HepG2 (cell line): ENCODE measurements at places on chromosomes 5 and 9. TPM values are rescaled to one million over a fixed set of nuclear protein-coding genes. Genes with fewer than 3 reads are reported as not detected.

DNA sequence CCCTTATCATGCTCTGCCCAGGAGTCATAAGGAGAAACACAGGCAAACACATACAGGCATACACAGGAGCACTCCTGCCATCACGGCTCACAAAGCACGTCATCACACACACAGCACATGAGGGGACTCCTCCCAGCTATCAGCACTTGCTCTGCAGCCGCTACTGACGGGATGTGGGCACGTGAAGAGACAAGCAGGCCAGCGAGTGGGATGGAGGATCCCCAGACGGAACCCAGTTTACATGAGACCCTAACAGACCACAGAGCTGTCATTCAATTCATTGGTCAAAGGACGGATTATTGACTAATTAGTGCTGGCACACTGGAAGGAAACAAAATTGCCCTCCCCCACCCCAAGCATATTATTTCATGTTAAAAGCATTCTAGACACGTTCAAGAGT lies 53.6 kb downstream of the SEMA4D start:
- DNase-seq = no peak

GRCh38 chr5:149849966-149850910 lies 94.4 kb downstream of the PDE6A start:
- DNase-seq = no peak

- DNase-seq = no peak
These were observed 574.7 kb upstream of the MEF2C start for GRCh38 chr5:89457411-89458331.

DNA sequence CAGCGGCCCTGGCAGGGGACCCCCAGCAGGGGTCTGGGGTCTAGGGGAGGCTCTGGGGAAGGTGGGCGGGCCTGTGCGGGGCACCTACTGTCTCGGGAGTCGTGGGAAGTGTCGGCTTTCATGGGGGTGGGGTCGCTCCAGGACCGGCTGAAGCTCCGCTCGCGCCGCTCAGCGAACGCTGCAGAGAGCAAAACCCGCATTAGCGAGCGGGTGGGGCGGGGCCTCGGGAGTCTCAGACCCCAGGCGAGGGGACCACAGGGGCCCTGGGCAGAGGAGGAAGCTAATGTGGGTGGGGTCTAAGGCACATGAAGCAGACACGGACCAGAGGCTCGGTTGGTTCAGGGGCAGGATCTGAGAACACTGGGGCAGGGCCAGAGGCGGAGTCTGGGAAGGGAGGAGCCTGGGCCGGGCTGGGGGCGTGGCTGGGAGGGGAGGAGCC lies 5.5 kb downstream of the NSMF start:
- DNase-seq = peak; percentile 41

- DNase-seq = no peak
These were observed 52.7 kb upstream of the LARP1 start for GRCh38 chr5:154702477-154702876.

- peak; percentile 14 for DNase-seq
These were observed 99.9 kb downstream of the GTF3C4 start for GRCh38 chr9:132769906-132770769.

DNA sequence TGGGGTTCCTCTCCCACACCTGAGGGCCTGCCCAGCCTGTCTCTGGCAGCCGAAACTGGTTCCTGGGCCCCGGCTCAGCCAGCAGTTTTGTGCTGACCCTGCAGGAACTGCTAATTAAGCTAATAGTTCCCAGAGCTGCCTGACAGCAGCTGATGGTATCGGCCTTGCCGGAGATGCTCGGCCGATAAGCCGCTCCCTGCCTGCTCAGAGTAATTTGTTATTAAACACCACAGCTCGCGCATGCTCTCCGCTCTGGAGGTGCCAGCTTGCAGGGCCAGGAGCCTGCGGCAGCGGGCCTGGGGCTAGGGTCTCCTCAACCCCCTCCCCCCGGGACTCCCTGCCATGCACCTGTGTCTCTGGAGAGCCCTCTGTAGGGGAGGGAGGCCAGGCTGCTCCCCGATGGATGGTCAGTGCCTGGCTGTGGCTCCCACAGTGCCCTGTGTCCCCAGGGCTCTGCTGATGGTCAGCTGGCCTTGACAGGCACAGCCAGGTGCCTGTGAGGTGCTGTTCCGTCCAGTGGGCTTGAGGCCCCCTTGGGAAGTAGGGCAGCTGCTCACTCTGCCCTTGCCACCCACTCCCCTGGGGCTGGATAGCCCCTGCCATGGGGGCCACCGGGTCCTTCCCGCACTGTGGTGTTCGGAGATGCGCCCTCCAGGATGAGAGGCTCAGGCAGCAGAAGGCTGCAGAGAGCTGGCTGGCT lies 41.7 kb downstream of the RXRA start:
- no peak for DNase-seq

DNA sequence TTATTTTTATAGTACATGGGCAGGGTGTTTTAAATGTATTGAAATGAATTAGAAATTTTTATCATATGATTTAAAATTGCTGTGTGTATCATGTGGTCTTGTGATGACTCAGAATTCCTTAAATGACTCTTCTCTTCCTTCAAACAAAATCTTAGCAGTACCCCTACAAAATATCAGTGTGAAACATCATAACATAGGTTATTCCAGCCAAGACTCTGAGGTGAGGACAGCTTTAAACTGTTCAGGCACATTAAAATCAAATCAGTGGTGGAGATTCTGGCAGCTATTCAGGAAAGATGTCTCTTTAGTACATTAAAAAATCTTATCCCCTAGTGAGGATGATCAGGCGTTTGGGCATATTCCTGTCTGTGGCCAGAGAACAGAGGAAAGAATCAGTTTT lies 174.0 kb downstream of the MAN2A1 start:
- DNase-seq = no peak

DNA sequence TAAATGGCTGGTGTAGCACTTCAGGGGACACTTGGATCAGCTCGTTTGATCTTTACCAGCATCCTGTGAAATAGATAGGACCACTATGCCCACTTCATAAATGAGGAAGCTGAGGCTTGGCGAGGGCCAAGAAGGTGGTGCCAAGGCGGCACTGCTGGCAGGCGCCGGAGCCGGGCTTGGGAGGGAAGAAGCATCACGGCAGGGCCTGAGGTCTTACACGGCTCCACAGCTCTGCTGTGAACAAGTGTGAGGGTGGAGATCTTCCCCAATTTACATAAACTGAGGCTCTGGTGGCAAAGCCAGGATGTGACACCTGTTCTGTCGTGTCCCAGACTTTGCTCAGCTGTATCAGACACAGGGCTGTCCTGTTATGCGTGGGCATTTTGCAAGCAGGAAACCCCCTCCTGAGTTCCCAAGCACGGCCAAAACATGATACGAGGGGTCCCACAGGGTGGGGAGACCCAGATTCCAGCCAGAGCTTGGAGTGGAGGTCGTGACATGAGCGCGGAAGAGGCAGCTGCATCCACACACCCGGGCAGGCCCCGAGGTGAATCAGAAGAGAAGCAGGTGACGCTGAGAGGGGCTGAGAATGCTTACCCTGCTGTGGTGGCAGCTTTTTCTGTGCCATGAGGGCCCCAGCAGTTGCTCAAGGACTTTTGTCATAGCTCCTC lies 117.5 kb upstream of the BOD1 start:
- DNase-seq = no peak

DNA sequence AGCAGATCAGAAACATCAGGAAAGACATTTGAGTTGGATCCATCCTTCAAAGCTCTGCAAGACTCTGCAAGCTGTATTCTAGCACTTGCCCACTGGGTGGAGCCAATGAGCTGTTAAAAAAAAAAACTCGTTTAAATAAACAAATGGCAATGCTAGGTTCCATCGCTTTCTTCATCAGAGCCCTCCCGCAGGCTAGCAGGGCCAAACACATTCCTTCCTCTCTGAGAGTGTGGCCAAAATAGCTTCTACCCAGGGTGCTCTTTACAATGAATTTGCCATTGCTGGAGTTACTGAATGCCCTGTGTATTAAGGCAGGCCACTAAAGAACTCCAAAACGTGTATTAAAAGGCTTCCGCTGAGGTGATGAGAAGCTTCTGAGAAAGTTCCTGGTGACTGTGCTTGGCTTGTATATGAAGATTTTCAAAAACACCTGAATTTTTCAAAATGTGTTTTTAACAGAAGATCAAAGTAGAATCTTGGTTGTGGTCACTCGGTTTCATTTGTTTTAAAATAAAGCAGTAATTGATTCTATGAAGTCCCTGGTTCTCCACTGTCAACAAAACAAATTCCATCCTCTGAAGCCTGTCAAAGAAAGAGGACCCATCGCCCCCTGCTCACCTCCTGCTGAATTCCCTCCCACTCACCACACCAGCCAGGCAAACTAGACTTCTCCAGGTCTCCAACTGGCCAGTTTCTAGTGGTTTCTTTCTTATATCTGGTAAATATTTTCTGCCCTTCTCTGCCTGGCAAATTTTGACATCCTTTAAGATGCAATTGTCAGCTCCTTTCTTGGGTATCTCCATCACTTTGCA lies 36.5 kb upstream of the EQTN start:
- peak; percentile 57 for DNase-seq

DNA sequence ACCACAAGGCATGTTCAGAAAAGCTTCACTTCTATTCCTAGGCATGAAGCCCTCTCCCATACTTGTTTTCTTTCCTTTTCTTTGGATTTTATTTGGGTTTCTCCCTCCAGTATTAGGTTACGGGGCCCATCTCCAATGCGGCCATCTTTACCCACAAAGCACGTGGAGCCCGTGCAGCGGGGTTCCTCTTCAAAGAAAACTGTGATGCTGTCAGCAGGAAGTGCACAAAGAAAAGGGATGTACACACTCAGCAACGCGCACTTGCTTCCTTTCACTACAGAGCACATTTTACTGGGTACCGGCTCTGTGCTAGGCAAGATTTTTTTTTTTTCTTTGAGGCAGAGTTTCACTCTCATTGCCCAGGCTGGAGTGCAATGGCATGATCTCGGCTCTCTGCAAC lies 106.6 kb downstream of the COL23A1 start:
- no peak for DNase-seq

DNA sequence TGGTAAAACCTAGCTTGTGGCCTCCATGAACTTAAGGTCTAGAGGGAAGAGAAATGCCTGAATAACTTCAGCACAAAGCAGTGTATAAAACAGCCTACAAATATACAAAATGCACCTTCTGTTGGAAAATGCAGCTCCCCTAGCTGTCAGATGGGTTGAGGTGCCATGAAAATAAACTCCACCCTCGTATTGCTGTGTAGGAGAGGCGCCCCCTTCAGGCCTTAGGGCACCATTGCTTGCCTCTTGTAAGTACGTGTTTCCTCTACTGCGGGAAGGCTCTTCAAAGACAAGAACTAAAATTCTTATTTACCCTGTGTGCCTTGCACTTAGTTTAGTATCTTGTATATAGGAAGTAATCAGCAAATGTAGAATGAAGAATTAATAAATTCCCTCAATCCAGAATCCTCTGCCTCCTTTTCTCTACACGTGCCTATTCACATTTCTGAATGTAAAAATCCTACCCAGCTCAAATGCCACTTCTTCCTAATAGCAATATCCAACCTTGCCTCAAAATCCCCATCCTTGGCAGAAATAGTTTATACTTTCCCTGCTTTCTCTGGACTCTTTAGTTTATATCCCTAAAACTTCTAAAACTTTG lies 393.7 kb upstream of the PDE4D start:
- peak; percentile 69 for DNase-seq

- peak; percentile 2 for DNase-seq
These were observed 181.1 kb downstream of the TRIM32 start for GRCh38 chr9:116868201-116868600.

GRCh38 chr9:103714992-103715391 lies 379.1 kb upstream of the SMC2 start:
- no peak for DNase-seq

DNA sequence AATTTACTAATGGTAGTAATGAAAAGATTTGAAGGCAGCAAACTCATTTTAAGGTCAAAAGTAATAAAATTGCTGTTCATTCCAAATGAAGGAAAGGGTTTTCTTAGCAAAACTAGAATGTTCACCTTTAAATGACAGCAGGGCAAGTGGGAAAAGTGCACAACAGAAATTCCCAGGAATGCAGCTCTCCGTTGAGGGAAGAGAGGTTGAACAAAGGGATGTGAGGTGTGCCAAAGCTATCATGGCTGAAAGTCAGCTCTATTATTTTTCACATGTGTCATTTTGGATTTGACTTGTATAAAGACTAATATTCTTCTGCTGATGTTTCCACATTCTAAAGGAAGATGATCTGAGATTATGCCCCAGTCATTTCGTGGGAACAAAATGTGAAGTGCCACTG lies 51.6 kb downstream of the TEK start:
- DNase-seq = no peak

DNA sequence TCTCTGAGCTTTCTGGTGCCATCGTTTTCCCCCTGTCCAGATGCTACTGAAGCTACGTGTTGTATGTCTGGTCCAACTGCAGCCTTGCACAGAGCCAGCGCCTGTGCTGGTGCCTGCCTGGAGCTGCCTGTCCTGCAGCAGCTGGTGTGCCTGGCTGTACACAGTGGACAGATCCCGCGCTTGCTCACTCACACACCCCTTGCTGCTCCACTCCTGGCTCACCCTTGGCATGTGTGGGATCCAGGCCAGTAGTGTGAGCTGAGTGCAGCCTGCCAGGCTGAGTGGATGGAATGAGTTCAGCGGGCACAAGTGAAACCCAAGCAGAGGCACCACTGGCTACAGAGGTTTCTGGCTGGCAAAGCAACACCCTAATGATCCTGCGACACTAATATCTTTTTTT lies 40.4 kb downstream of the FER start:
- DNase-seq = no peak

IFNA13 gene
- not detected in 2 replicates for total RNA-seq

SPAG8 gene
- total RNA-seq = 0.27 TPM in 1 of 2 replicates, not detected in the other

PCDHGC3 gene
- total RNA-seq = 0.20 and 0.21 TPM in 2 replicates

EFNA5 gene
- total RNA-seq = not detected in 2 replicates
